Smooth muscle cell of the brain vasculature (primary cell): ENCODE measurements at places on chromosomes 6 and 20.

GRCh38 chr6:116682334-116682712, 1.3 kb downstream of the KPNA5 start:
- no peak for DNase-seq

DNA sequence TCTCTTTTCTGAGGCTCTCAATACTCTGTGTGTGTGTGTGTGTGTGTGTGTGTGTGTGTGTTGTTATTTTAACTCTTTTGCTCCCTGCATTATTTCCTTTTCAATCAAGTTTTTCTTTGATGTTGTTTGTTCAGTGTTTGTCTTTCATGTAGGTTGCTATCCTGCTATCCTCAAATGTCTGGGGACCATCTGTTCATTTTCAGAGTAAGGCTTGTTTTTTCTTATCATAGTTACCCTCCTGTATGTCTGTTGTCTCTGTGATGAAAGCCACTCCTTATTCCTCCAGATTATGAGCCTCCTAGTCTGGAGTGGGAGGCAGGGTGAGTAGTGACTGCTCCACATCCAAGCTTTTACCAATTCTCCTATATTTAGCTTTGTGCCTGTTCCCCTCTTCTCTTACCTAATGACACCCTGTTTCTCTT, 9.2 kb downstream of the ENPP3 start:
- no peak for DNase-seq

GRCh38 chr6:149939356-149939648, 2.5 kb upstream of the ULBP2 start:
- no peak for DNase-seq

GRCh38 chr20:63519668-63520503, 679 bp upstream of the PPDPF start:
- no peak for DNase-seq

GRCh38 chr6:111666847-111667246, 61.2 kb upstream of the TRAF3IP2 start:
- no peak for DNase-seq

- no peak for DNase-seq
These were observed 41.7 kb downstream of the TMEM242 start for GRCh38 chr6:157281570-157281969.

GRCh38 chr6:9252799-9253198, 817.5 kb upstream of the SLC35B3 start:
- DNase-seq: no peak

GRCh38 chr20:45104786-45105185, 3.9 kb upstream of the KCNS1 start:
- no peak for DNase-seq

DNA sequence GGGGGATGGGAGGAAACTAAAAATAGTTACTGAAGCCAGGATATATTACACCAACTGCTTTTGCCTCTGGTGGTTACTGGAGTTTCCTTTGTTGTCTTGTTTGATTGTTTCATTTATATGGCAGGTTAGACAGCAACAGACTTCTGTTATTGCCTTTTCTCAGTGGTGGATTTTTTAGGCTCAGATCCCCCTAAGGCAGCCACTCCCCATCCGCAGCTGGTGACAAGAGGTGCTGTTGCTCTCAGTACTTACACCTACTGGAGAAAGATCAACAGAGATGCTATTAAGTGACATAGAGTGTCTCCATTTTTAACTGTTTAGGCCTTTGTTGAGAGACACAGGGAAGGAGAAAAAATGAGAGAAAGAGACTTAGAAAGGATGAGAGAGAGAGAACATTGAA, 552.1 kb downstream of the PKHD1 start:
- DNase-seq: no peak

- no peak for DNase-seq
These were observed 128.9 kb upstream of the NAA20 start for GRCh38 chr20:19888269-19888671.

DNA sequence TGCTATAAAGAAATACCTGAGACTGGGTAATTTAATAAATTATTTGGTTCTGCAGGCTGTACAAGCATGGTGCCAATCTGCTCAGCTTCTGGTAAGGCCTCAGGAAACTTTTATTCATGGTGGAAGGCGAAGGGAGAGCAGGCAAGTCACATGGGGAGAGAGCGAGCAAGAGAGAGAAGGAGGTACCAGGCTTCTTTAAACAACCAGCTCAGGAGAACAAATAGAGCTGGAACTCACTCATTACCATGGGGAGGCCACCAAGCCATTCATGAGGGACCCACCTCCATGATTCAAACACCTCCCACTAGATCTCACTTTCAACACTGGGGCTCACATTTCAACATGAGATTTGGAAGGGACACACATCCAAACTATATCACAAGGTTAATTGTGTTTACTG, 44.9 kb upstream of the CRISP1 start:
- no peak for DNase-seq

- DNase-seq: no peak
These were observed 142.6 kb upstream of the ZNF217 start for GRCh38 chr20:53736122-53736756.
